Activated T-helper 17 cell treated with anti-CD3 and anti-CD28 coated beads, Interleukin-2, amount 50 U/mL, for 72 hours (primary cell): ENCODE measurements at places on chromosomes 3 and 15. TPM values are rescaled to one million over a fixed set of nuclear protein-coding genes. Genes with fewer than 3 reads are reported as not detected.

The FEZF2 gene
- total RNA-seq: not detected

The ZNF385D gene
- total RNA-seq: not detected

The GHSR gene
- total RNA-seq: not detected

The TJP1 gene
- total RNA-seq: not detected

The GOLGA6L9 gene
- total RNA-seq: 2.7 TPM

The SAMD7 gene
- not detected for total RNA-seq

The CCR8 gene
- 10.2 TPM for total RNA-seq

The STRIT1 gene
- total RNA-seq: not detected

GRCh38 chr3:37475435-37475834, 301.1 kb upstream of the LRRFIP2 start:
- H3K36me3 ChIP-seq: no peaks in the 10 kb centered on the region
- H3K27ac ChIP-seq: no peak overlapping the region
- H3K4me3 ChIP-seq: no peak overlapping the region
- ATAC-seq: no peak

DNA sequence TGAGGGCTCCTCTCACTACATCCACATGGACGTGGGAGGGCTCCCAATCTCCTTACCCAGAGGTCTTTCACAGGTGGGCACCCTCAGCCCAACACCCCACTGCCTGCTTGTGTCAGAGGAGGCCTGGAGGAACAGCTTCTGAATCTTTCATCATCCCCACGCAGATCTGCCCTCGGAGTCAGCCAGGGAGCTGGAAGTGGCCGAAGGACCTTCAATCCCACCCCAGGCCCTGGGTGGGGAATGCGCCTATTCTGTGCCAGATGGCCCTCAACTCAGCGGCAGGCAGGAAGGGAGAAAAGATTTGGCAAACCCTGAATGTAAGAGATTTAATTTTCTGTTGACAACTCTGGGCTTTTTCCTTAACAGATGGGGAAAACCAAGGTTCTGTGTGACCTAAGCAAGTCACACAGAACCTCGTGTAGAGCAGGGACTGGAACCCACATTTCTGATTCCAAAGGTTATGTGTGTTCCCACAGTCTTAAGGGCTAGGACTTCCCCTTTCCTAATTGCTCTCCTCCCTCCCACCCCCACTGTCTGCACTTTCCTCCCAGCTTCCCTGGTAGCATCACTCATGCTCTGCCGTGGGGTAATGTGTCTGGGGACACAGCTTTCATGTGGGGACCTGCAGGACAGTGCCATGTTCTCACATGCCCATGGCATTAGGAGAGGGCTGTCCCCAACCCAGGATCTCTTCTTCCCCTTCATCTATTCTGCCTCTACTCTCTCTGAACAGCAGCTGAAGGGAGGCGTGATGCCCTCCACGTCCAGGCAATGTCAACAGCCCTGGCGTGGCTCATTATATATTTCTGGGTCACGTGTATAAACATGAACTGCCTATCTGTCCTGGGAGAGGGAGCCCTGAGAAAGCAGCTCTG, 98.1 kb downstream of the SEMA5B start:
- ATAC-seq: no peak
- no peaks in the 10 kb centered on the region for H3K36me3 ChIP-seq
- H3K4me1 ChIP-seq: no peaks in the 10 kb centered on the region

- H3K4me1 ChIP-seq: no peaks in the 10 kb centered on the region
- H3K36me3 ChIP-seq: no peaks in the 10 kb centered on the region
Observed at GRCh38 chr3:155031186-155031585, 48.9 kb upstream of the MME start.

GRCh38 chr15:92451225-92451825, 57.6 kb downstream of the ST8SIA2 start:
- no peak for ATAC-seq
- no peaks in the 10 kb centered on the region for H3K4me1 ChIP-seq
- H3K36me3 ChIP-seq: no peaks in the 10 kb centered on the region
- no peak overlapping the region for H3K4me3 ChIP-seq

- H3K4me1 ChIP-seq: peaks cover 66% of the 10 kb centered on the region
- H3K27me3 ChIP-seq: no peaks in the 10 kb centered on the region
- H3K36me3 ChIP-seq: peaks cover 86% of the 10 kb centered on the region
- ATAC-seq: peak; percentile 76
- peak overlapping the region; percentile 66 for H3K4me3 ChIP-seq
Observed at GRCh38 chr3:50632450-50632849, 15.5 kb downstream of the MAPKAPK3 start.

DNA sequence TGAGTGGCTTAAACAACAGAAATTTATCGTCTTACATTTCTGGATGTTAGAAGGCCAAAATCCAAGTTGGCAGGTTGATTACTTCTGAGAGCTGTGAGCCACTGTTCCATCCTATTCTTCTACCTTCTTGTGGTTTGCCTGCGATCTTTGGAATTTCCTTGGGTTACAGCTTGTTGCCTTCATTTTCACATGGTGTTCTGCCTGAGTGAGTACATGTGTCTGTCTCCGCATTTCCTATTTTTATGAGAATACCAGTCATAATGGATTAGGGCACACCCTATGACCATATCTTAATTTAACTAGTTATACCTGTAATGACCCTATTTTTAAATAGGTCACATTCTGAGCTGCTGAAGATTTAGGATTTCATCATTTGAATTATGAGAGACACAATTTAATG, 294.3 kb downstream of the CNTN4 start:
- no peaks in the 10 kb centered on the region for H3K36me3 ChIP-seq
- H3K27me3 ChIP-seq: no peaks in the 10 kb centered on the region
- H3K27ac ChIP-seq: no peak overlapping the region
- no peak overlapping the region for H3K4me3 ChIP-seq
- H3K4me1 ChIP-seq: no peaks in the 10 kb centered on the region

DNA sequence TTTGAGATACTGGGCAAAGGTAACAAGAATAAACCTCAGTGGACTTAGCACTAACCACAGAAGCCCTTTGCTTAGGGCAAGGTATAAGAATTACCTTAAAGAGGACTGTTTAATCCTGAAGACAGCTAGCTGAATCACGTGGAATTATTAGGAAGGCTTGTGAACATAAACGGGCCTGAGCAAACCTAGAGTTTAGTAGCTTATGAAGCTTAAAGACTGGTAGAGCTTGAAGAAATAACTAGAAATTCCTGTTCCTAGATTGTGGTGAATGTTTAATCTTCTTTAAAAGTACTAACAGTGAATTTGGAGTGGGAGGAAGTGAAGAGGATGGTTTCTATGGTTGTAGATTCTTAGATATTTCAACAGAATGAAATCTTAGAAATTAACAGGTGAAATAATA, 428.9 kb upstream of the THRB start:
- H3K4me1 ChIP-seq: no peaks in the 10 kb centered on the region
- no peaks in the 10 kb centered on the region for H3K36me3 ChIP-seq
- H3K4me3 ChIP-seq: no peak overlapping the region
- H3K27ac ChIP-seq: no peak overlapping the region

- no peak for ATAC-seq
- no peaks in the 10 kb centered on the region for H3K36me3 ChIP-seq
- peaks cover 29% of the 10 kb centered on the region for H3K27me3 ChIP-seq
- no peaks in the 10 kb centered on the region for H3K4me1 ChIP-seq
- H3K27ac ChIP-seq: no peak overlapping the region
- no peak overlapping the region for H3K4me3 ChIP-seq
Observed at GRCh38 chr15:91141097-91141496, 41.0 kb downstream of the SV2B start.

DNA sequence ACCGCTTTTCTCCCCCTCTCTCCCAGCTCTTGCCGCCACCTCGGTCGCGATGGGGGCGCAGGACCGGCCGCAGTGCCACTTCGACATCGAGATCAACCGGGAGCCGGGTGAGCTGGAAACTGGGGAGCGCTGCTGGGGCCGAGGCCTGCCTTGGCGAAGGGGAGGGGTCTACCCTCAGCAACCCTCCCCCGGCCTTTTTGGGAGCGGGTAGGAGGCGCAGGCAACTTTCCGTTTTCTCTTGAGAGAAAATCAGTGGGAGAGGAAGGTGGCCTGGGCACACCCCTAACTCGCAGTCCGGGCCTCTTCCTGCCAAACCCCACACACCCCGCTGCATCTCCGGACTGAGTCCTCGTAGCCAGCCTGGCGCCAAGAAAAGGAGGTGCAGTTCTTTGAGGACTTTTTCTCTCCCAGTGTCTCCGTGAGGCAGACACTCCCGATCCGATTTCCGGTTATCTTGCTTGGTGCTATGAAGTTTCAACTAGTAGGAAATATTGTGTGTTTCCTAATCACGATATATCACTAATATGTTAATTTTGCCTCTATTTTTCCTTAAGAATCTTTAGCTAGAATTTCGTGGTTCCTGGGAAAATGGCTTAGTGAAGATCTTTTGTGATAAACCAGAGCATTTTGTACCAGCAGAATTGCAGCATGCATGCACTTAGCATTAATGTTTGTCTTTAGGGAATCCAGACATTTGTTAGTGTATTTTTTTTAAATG, 631 bp downstream of the NKTR start:
- peaks cover 70% of the 10 kb centered on the region for H3K36me3 ChIP-seq
- H3K4me1 ChIP-seq: peaks cover 23% of the 10 kb centered on the region
- H3K4me3 ChIP-seq: peak overlapping the region; percentile 100

- no peak overlapping the region for H3K4me3 ChIP-seq
- H3K36me3 ChIP-seq: no peaks in the 10 kb centered on the region
- peaks cover 4% of the 10 kb centered on the region for H3K27me3 ChIP-seq
- H3K27ac ChIP-seq: peak overlapping the region; percentile 54
- H3K4me1 ChIP-seq: no peaks in the 10 kb centered on the region
Observed at GRCh38 chr3:186760141-186760833, 23.1 kb upstream of the EIF4A2 start.

DNA sequence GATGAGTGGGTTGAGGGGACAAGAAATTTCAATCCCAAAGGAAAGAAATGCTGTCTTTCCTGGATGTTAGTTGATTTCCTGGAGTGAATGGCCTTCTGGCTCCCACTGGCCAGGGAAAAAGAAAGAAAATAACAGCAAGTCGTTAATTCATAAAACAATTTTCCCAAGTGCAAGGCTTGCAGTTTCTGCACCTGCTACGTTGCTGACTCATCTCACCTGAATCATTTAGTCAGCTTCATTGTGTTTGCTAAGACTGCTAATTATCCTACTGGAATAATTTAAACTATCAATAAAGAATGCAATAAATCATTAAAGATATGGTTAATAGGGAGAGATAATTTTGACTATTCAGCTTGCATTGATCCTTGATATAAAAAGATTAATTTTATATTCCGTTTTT, 387.6 kb downstream of the ROBO2 start:
- no peak for ATAC-seq
- no peak overlapping the region for H3K27ac ChIP-seq
- no peaks in the 10 kb centered on the region for H3K4me1 ChIP-seq
- no peaks in the 10 kb centered on the region for H3K27me3 ChIP-seq
- H3K36me3 ChIP-seq: no peaks in the 10 kb centered on the region

DNA sequence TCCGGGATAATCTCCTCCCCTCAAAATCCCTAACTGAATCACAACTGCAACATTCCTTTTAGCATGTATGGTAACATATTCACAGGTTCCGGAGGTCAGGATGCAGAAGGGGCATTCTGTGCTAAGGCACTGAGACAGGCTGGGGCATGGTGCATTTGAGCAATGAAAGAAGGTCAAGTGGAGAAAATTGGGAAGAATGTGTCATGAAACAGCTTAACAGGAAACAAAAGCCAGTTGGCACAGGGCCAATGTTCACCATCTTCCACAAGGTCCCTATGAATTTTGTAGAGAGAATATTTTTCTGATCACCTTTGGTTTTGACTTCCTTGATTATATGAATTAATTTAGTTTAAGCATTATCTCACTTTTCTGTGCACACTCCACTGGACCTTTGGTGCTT, 587.7 kb upstream of the NR2F2 start:
- no peak overlapping the region for H3K4me3 ChIP-seq
- ATAC-seq: no peak
- peaks cover 7% of the 10 kb centered on the region for H3K4me1 ChIP-seq
- no peak overlapping the region for H3K27ac ChIP-seq
- no peaks in the 10 kb centered on the region for H3K27me3 ChIP-seq
- no peaks in the 10 kb centered on the region for H3K36me3 ChIP-seq

- ATAC-seq: no peak
- no peak overlapping the region for H3K27ac ChIP-seq
- H3K4me1 ChIP-seq: no peaks in the 10 kb centered on the region
- H3K27me3 ChIP-seq: no peaks in the 10 kb centered on the region
- H3K36me3 ChIP-seq: no peaks in the 10 kb centered on the region
Observed at GRCh38 chr15:37548116-37548515, 386.3 kb upstream of the TMCO5A start.

GRCh38 chr3:35921718-35922117, 282.4 kb downstream of the ARPP21 start:
- ATAC-seq: no peak
- H3K4me3 ChIP-seq: no peak overlapping the region
- H3K27me3 ChIP-seq: peaks cover 3% of the 10 kb centered on the region
- no peaks in the 10 kb centered on the region for H3K4me1 ChIP-seq
- H3K36me3 ChIP-seq: no peaks in the 10 kb centered on the region

DNA sequence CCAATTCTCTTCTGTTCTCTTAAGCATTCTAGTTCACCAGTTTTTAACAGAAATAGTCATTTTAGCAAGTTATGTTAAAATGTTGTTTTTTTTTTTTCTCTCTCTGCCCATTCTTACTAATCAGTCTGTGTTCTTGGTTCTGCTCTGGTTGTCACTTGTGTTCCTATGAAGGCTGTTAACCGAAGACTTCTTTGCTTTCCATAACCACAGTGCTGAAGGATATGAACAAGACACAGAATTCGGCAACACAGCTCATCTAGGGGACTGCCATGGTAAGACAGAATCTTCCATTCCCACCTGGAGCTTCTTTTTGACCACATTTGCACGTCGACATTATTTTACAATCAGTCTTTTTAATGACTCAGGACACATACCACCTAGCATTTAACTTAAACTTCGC, 49.1 kb downstream of the SEMA6D start:
- H3K4me1 ChIP-seq: no peaks in the 10 kb centered on the region
- no peak overlapping the region for H3K27ac ChIP-seq
- H3K27me3 ChIP-seq: peaks cover 4% of the 10 kb centered on the region
- ATAC-seq: no peak

DNA sequence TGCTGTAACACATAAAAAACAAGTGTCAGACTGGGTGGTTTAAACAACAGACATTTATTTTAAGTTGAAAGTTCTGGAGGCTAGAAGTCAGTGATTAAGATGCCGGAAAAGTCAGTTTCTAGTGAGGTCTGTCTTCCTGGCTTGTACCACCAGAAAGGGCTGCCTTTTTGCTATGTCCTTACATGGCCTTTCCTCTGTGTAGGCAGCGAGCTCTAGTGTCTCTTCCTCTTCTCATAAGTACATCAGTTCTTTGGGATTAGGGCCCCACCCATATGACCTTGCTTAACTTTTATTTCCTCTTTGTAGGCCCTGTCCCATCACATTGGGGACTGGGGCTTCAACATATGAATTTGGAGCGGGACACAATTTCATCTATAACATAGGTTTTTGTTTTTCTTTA, 128.0 kb downstream of the BBX start:
- no peak overlapping the region for H3K27ac ChIP-seq
- H3K36me3 ChIP-seq: peaks cover 13% of the 10 kb centered on the region
- H3K4me1 ChIP-seq: peaks cover 12% of the 10 kb centered on the region
- ATAC-seq: no peak
- H3K4me3 ChIP-seq: no peak overlapping the region
- no peaks in the 10 kb centered on the region for H3K27me3 ChIP-seq
